T-helper 2 cell (primary cell): ENCODE measurements at places on chromosomes 1 and 21.

- no peak for DNase-seq
Measured at GRCh38 chr1:158049853-158050252, 56.4 kb downstream of the KIRREL1 start.

GRCh38 chr1:193489191-193489590 lies 302.8 kb upstream of the B3GALT2 start:
- no peak for DNase-seq

DNA sequence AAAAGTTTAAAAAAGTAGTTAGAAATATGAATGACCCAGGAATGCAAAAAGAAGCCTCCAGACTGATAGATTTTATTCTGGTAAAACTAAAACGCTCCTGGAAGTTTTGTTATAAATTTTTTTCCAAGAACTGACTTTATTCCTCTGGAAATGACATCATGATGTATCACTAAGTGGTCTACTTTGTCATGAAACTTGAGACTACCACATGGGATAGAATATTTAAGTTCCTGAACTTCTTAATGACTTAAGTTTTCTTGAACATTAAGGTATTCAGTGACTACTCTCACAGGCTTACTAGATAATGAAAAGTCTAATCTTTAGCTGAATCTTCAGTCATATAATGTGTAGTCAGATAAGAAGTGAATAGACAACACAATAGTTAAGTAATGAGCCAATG lies 842.2 kb downstream of the USP25 start:
- no peak for DNase-seq

DNA sequence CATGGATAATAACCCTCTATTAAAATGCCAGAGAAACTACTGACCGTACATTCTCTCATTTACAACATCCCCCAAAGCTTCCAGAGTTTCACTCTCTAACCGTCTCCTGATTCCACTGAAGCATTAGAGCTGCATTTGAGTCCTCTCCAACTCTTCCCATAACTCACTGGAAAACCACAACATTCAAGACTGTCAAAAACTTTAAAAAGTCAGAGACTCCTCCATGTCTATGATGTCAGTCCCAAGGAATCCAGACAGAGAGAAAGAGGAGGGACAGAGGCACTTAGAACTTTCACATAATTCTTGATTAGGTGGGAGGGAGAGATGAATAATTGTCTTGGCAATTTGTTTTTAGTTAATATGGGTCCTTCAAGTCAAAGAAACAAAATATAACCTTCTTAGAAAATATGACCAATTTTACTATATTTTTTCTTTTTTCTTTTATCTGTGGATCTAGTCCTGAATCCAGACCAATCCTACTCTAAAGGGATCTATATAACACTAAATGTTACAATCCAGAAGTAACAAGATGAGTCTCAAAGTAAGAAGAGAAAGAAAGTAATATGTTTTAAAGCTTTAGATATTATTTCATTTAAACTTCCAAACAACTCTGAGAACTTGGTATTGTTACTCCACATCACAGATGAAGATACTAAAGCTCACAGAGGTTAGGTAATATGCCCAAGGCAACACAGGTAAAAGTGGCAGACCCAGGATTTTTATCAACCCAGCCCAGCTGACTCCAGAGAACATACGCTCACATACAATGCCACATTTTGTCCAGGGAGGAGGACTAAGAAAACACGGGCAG lies 23.8 kb downstream of the OTUD7B start:
- no peak for DNase-seq

GRCh38 chr1:180168786-180169639 lies 14.3 kb downstream of the QSOX1 start:
- no peak for DNase-seq

GRCh38 chr1:154019269-154019668 lies 28.7 kb downstream of the RPS27 start:
- no peak for DNase-seq

DNA sequence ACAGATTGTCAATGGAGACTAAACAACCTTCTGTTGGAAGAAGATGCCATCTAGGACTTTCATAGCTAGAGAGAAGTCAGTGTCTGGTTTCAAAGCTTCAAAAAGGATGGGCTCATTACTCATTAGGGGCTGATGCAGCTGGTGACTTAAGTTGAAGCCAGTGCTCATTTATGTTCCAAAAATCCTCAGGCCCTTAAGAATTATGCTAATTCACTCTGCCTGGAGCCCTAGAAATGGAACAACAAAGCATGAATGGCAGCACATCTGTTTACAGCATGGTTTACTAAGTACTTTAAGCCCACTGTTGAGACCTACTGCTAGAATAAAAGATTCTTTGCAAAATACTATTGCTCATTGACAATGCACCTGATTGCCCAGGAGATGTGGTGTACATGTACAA lies 63.7 kb downstream of the TTC3 start:
- no peak for DNase-seq

DNA sequence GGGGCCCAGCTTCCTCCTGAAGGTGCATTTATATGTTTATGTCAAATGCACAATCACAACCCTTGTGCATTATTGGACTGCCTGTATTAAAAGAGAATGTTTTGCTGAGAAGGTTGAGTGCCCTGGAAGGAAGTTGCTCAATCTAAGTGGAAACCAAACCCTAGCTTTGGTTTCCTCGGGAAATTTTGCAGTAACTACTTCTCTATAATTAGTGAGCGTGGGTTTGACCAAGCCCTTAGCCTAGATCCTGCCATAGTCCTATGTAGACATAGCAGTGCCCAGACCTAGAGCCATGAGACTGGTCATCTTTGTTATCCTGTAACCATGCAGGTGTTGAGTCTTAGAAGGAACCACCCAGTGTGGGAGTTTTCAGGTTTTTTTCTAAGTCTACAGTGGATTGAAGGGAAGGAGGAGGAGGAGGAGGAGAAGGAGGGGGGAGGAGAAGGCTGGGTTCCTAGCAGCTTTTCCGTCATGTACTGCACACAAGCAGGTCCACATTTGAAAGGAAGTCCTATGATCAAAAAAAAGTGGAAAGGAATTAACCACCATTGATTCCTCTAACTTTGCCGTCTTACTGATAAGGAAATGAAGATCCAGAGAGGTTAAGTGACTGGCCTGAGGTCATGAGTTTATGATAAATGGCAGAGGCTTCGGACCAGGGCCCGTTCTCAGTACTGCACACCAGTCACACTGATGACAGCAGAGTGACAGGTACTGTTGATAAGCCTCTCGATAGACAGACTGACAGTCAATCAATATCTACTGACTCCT lies 72.2 kb upstream of the LYST start:
- peak; percentile 16 for DNase-seq

DNA sequence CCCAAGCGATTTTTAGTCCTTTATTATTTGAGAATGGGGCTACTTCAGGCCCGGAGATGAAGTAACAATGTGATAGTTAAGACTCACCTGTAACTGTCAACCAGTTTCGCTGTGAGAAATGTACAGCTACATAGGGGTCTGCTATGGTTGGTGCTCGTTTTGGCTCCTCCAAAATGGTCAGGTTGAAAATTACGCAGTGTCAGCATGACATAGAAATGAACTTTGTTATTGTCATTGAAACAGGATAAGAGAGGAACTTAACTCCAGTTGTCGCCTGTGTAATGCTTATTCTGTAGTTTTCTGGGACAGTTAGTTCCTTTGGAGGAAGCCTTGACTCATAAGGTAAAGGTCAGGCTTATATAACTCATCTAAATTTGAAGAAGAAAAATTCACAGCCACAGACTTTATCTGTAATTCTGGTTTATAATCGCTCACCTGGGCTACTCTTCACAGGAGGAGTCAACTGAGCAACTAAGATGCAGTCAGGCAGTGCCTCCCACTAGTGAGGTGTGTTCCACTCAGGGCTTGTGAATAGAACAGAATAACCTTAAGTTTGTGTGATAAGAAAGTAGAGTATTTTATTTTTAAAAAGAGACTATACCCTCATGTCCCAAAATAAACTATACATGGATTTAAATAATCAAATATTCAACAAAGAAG lies 130.9 kb downstream of the CD247 start:
- DNase-seq: no peak

- no peak for DNase-seq
Measured at GRCh38 chr1:115283249-115283648, 54.8 kb downstream of the NGF start.

- peak; percentile 41 for DNase-seq
Measured at GRCh38 chr1:1677718-1678580, 14.6 kb downstream of the SLC35E2B start.

DNA sequence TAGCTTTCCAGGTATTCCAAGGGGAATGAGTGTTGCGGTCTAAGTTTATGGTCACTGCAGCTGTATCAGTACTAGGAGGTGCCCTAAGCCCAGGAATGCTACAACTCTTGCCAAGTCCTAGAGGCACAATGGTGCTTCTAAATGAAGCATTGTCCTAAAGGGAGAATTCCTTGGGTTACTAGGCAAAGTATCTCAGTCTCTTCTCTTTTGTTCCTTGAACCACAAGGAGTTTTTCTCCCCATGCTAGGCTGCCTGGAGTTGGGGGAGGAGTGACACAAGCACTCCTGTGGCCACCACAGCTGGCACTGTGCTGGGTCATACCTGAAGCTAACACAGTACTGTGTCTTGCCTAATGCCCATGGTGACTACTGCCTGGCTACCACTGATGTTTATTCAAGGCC lies 50.7 kb downstream of the KMO start:
- DNase-seq: no peak

GRCh38 chr1:208149776-208150514 lies 94.2 kb downstream of the PLXNA2 start:
- DNase-seq: no peak

- DNase-seq: no peak
Measured at GRCh38 chr1:58921342-58921741, 137.5 kb upstream of the JUN start.

- no peak for DNase-seq
Measured at GRCh38 chr1:42479621-42480020, 16.5 kb downstream of the CCDC30 start.

DNA sequence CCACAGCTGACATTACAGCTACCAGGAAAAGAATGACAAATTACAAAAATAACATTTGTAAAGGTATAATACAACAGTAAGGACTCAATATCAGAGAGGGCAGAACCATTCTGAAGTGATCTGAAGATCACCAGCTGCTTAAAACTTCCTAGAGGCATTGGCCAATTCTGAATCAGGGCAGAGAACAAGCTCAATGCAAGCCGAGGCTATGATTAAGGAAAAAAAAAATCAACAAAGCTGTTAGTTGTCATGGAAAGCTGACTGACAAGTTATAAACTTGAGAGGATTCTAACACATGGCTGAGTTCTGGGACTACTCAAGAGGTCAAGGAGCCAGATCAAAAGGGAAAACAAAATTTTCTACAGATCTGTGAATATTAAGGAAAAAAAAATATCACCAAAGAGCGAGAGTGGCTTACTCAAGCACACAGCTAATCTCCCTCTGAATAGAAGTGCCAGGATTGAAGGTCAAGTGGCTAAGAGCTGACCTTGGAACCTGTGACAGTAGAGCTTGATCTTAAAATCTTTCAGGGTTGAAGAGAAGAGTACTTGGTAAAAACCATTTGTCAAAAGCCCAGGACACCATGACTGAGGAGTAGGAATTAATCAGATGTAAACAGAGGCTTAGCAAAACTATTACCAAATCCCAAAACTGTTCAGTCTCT lies 383.4 kb downstream of the USP25 start:
- no peak for DNase-seq

DNA sequence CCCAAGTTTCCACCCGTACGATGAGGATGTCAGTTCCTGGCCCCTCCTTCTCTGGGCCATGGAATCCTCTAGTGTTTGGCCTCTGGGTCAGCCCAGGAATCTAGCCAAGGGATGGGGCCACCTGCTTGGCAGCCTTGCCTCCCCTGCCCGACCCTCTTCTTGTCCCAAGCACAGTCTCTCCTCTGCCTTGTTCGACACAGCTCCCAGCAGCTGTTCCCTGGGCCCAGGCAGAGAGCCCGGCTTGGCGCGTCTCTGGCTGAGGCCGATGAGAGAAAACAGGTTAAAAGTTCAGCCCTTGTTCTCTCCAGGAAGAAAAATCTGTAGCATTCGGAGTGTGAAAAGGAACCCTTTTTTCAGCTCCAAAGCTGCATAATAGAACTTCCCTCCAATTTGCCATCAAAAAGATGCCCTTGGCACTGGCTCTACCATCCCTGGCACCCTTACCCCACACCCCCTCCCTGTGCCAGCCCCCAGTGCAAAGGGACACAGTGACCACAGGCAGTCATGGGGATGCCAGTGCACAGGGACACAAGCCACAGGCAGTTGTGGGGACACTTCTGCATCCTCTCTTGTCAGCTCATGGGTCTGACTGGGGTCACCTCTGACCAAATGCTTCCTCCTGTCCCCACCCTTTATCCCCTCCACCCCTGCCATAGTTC lies 68.4 kb downstream of the EPHB2 start:
- no peak for DNase-seq

GRCh38 chr1:11697188-11697892 lies 5.8 kb downstream of the DRAXIN start:
- no peak for DNase-seq

GRCh38 chr1:5956022-5956830 lies 36.0 kb downstream of the NPHP4 start:
- DNase-seq: no peak

DNA sequence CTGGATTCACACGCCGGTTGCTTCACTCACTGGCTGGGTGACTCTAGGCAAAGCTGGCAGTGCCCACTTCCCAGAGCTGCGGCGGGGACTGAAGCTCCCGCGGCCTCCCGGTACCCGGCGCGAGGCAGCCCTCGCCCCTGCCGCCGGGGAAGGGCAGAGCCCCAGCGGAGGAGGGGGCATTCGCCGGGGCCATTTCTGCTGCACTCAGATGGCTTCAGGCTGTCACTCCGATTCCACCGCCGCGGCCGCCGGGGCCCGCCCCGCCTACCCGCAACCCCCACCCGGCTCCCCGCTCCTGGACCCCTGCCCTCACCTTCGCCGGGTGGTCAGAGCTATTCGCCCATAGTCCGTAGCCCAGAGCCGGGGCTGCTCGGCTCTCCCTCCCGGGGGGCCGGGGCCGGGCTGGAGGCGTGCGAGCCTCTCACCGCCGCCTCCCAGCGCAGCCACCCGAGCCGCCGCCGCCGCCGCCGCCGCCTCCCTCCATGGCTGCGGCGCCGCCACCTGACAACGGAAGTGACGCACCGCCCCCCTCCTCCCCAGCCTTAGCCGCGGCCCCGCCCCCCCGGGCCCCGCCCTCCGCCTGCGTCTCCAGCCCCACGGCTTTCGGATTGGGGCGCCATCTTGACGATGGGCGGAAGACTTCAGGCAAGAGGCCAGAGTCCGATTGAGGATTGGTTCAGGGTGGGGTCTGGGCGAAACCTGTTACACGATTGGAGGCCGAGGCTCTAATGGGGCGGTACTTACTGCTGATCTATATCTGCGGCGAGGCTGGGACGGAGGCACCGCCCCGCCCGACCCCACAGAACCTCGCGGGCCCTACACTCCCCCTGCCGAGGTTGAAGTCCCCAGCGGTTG lies at the start of gene STK40:
Gene STK40, minus strand, starts transcription at position 515 of the 855 bp plus-strand sequence. CDS start 24,592 bp downstream, outside the sequence.
- peak; percentile 98 for DNase-seq

DNA sequence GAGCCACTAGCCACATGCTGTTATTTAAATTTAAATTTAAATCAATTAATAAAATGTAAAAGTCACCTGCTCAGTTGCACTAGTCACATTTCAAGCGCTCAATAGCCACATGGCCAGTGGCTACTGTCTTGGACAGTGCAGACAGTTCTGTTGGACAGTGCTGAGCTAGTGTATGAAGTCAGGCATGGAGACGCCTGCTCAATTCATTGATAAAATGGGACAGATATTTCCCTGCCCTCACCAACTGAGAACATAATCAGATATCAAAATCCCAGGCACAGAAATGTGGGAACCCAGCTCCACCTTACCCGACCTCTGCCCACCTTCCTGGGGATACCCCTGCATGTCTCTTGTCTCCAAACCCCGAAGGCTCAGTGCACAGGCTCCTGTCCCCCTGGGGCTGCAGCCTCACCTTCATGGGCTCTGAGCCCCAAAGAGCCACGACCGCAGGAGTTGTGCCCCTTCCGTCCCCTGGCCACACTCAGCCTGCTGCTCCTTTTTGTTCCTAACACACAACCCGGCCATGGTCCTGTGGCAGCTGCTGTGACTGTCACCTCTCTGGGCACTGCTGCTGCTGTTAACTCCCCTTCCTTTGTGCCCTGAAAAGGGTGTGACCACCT lies 63.5 kb downstream of the TCP10L start:
- DNase-seq: no peak
